ENCODE measurements at places on chromosomes 7 and 10. TPM values are rescaled to one million over a fixed set of nuclear protein-coding genes. Genes with fewer than 3 reads are reported as not detected.

- H3K27me3 ChIP-seq: no peaks in the 10 kb centered on the region
- H3K27ac ChIP-seq: no peak overlapping the region
- no peak overlapping the region for H3K4me3 ChIP-seq
- DNase-seq: no peak
- H3K36me3 ChIP-seq: no peaks in the 10 kb centered on the region
Observed at GRCh38 chr7:127089146-127089545, 163.6 kb downstream of the GRM8 start.

DNA sequence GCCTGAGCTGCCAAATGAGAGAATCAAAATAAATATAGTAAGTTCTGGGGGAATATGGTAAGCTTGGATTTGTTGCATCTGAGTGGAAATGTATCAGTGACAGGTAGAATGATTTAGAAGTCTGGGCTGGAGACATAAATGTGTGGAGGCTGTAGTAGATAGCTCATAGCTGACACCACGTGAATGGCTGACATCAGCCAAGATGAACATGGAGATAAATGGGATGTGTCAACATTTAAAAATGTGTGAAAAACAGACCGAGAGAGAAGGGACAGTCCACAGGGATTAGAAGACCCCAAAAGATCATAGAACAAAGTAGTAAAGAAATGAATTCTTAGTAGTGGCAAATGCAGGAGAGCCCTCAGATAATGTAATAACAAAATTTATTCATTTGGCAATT is 40.9 kb downstream of the NAMPT start:
- no peaks in the 10 kb centered on the region for H3K4me1 ChIP-seq
- no peak overlapping the region for H3K27ac ChIP-seq
- no peaks in the 10 kb centered on the region for H3K27me3 ChIP-seq
- no peak overlapping the region for H3K4me3 ChIP-seq
- DNase-seq: no peak

GATA3 gene
- total RNA-seq: 0.40 TPM

AKR1C4 gene
- not detected for total RNA-seq

Measured in esophagus squamous epithelium (tissue), 5 donors.